Astrocyte (in vitro differentiated cells and primary cell): ENCODE measurements at places on chromosomes 12 and 14. TPM values are rescaled to one million over a fixed set of nuclear protein-coding genes. Genes with fewer than 3 reads are reported as not detected.

- H3K4me1 ChIP-seq = no peaks in the 10 kb centered on the region
- no peak overlapping the region for H3K27ac ChIP-seq
- H3K27me3 ChIP-seq = no peaks in the 10 kb centered on the region
- no peak for DNase-seq
Measured at GRCh38 chr14:44928793-44929192, 33.0 kb downstream of the KLHL28 start.

DNA sequence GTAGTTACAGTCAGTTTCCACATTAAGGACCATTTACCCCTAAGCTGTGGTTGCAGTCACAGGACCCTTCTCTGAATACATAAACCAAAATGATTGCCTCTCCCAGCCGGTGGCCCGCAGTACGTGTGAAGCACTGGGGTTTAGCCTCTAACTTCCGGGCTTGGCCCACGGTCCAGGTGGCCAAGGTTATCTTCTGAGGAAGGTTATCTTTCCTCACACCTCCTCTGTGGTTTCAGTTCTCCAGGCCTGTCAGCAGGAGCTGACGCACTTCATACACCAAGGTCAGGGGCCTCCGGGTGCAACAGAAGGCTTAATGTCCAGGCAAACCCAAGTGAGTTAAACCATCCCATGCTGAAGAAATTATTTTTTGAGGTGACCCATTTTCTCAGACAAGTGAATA, 291.0 kb upstream of the FKBP4 start:
- H3K27ac ChIP-seq = no peak overlapping the region
- no peak for DNase-seq
- no peaks in the 10 kb centered on the region for H3K27me3 ChIP-seq
- no peak overlapping the region for H3K4me3 ChIP-seq

GRCh38 chr12:46320731-46321130, 51.8 kb downstream of the SLC38A2 start:
- no peaks in the 10 kb centered on the region for H3K36me3 ChIP-seq
- no peak for DNase-seq
- no peaks in the 10 kb centered on the region for H3K27me3 ChIP-seq

KRT8 gene
- total RNA-seq = 2,321 and 2,570 TPM in 2 replicates

GPATCH2L gene
- total RNA-seq = 54.3 and 60.8 TPM in 2 replicates
